Stimulated activated CD8-positive, alpha-beta memory T cell treated with anti-CD3 and anti-CD28 coated beads, Interleukin-4, amount 100 ng/mL, for 4 hours (primary cell): ENCODE measurements at places on chromosomes 7 and 10.

GRCh38 chr7:50371551-50372021, 67.1 kb downstream of the IKZF1 start:
- DNase-seq: no peak

- no peak for DNase-seq
These were observed 123.6 kb upstream of the SFMBT2 start for GRCh38 chr10:7534480-7534852.

- DNase-seq: no peak
These were observed 4.8 kb downstream of the PTF1A start for GRCh38 chr10:23196915-23197314.

DNA sequence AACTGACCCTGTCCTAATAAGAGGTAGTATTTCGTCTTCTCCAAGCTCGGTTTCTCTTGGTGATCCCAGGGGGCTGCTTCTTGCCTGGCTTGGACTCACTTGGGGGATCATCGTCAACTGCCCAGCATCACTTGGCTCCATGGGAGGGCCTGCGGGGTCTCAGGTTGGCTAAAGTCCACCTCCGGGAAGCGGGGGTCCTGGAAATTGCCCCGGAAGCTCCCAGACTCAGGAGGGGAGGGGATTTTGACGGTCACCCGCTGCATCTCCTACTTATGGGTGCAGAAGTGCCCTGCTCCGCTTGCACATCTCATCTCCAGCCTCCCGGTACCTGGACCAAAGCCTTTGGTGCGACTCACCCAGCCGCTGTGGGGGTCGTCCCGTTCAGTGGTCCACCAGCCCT, 18.7 kb downstream of the KCNK18 start:
- no peak for DNase-seq

DNA sequence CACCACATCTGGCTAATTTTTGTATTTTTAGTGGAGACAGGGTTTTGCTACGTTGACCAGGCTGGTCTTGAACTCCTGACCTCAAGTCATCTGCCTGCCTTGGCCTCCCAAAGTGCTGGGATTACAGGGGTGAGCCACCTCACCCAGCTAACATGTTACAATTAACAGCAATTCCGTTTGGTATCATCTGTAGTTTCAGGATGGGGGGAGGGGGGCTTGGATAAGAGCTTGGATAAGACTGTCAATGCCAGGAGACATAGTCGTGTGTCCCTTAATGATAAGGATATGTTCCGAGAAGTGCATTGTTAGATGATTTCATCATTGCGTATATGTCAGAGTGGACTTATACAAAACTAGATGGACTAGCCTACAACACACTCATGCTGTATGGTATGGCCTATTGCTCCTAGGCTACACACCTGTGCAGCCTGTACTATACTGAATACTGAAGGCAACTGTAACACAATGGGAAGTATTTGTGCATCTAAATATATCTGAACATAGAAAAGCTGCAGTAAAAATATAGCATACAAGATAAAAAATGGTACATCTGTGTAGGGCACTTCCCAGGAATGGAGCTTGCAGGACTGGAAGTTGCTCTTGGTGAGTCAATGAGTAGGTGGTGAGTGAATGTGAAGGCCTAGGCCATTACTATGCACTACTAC, 103.9 kb upstream of the TNS3 start:
- no peak for DNase-seq

GRCh38 chr7:72430531-72430930, 18.4 kb upstream of the CALN1 start:
- DNase-seq: no peak

- no peak for DNase-seq
These were observed 423.8 kb downstream of the ARL4A start for GRCh38 chr7:13111230-13111629.

DNA sequence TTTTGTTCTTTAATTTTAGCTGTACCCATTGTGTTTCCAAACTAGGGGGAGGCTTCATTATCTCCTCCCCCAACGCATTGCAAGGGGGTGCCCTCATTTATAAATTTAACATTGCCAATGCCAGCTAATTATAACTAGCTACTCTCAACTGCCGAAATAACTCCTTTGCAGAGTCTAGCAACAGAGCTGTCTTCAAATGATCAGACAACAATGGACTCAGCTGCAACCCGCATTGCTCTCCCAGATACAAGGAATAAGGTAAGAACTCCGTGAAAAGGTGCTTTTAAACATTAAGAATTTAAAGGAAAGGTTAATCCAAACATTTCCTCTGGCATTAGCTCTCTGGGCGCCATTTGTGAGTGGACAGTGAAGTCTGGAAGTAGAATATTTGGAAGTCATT, 116.2 kb downstream of the GFRA1 start:
- no peak for DNase-seq

DNA sequence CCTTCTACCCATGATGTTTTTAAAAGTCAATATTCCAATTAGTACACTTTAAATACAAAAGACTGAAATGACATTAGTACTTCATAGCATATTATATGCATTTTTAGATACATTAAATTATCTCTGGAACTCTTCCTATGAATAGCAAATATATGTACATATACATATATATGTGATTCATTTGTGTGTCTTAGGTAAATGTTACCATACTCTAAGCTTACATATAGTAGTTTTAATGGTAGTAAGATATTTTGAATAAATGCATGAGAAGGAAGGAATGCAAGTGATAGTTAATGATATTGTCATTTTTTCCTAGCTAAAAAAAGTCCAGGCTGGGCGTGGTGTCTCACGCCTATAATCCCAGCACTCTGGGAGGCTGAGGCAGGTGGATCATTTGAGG, 46.0 kb upstream of the CSTF2T start:
- no peak for DNase-seq

- no peak for DNase-seq
These were observed 549.9 kb upstream of the FOXK1 start for GRCh38 chr7:4132221-4132620.

- no peak for DNase-seq
These were observed 644.4 kb downstream of the KCNMA1 start for GRCh38 chr10:76993213-76993612.

DNA sequence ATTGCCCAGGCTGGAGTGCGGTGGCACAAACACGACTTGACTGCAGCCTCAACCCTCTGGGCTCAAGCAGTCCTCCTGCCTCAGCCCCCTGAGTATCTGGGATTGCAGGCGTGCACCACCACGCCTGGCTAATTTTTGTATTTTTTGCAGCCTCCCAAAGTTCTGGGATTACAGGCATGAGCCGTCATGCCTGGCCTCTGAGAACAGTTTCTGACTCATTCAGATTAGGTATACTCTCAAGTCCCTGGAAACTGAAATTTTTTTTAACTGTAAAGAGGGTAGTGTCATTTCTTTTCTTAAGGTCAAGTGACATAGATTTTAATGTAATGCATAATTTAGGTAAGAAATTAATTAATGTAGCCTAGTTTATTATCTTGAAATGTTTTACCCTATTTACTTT, 104.7 kb downstream of the SEPTIN7 start:
- DNase-seq: no peak

GRCh38 chr10:31739711-31740110, 188.9 kb downstream of the ARHGAP12 start:
- no peak for DNase-seq

DNA sequence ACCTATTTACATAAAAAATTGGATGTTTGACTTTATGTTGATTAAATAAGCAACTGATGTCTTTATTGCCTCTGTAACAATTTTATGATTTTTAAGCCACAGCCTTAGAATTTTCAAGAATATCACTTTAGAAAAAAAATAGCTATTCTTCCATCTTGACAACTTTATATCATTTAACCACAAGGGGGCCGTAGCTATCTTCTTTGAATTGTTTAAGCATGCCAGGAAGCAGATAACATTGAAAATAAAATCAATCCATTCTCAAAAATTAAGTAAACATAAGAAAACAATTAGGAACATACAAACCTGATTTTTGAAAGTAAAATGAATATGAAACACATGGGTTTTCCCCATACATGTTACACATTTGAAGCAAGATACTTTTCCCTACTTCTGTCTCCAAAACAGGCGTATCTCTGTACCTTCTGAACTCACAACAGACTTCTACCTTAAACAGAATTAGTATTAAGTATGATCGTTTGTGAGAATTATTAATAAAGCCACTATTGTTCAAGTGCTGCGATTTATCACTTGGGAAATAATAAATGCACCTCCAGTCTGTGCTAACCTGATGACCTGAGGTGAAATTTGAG, 209.0 kb downstream of the CACNA2D1 start:
- DNase-seq: no peak

DNA sequence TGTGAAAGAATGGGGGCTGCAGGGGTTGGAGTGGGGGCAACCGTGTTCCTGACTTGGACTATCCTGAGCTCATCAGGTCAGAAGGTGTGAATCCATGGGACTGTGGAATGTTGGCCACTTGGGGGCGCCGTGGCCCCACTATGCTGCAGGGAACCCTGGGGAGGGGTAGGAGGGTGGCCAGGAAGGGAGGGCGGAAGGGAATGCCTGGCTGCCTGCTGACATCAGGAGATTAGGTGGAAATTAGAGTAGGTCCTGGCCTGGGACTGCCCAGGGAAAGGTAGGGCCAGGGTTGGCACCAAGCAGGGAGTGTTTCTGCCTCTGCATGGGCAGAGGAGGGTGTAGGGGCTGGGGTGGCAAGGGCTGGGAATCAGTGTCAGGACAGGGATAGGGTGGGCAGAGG, 65.8 kb upstream of the PRSS58 start:
- DNase-seq: no peak

DNA sequence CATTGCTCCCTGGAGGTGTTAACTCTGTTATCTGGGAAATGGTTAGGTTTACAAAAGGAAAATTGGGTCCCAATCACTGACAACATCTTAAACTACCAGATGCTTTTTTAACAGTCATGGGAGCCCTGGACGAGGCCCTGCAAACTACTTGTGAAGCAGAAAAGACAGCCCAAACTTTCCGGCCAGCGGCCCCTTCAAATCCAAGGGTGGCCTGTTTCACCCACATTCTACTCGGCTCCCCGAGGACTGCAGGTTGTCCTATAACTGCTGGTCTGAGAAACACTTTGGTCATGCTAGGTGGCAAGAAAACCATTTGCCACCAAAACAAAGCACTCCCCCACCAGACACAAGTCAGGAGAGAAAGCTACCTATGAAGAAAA, 2.6 kb downstream of the TUBGCP2 start:
- DNase-seq: no peak

DNA sequence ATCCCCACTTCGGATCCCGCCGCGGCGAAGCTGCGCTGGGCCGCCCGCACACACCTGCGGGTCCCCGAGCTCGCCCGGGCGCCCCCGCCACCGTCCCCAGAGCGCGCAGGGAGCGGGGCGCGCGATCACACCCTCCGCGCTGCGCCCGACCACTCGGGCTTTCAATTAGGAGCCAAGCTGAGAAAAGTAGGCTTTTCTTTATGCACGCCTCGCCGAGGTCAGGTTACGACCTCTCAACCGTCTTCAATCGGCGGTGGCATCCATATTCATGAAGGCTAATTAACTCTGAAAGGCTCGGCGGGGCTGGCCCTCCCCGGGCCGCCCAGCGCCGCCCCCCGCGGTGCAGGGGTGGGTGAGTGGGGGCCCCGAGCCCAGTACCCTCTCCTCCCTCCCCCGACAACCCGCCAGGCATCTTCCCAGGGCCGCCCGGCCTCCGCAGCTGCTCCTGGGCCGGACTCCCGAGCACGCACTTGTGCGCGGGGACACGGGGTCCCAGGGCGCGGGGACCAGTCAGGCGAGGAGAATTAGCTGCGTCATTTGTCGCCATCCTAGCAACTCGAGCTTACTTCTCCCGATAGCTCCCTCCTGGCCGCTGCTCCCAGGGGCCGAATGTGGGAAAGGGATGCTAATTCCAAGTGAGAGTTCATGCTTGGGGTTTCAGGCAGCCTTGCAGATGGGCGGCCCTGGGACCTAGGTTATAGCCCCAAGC, 155.5 kb upstream of the LYZL2 start:
- no peak for DNase-seq

GRCh38 chr10:125375210-125375609, 214.8 kb upstream of the CTBP2 start:
- DNase-seq: no peak

DNA sequence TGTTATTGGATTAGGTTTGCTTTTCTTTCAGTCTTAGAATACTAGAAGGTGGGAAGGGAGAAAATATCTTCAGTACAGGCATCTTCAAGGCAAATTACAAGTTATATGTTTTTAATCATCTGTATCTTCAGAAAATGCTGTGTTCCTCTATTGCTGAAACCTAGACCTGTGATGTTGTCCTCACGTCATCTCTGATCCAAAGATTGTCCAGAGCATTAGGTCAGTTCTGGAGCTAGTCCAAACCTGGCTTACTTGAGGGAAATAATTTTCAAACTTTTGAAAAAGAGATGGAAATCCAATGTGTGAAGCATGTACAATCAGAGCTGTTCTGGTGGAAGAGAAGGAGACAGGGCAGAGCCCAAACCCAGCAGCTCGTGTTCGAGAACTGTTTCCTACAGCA, 217.3 kb downstream of the ZEB1 start:
- DNase-seq: no peak

GRCh38 chr10:132386419-132386831, 10.6 kb upstream of the PWWP2B start:
- DNase-seq: no peak

DNA sequence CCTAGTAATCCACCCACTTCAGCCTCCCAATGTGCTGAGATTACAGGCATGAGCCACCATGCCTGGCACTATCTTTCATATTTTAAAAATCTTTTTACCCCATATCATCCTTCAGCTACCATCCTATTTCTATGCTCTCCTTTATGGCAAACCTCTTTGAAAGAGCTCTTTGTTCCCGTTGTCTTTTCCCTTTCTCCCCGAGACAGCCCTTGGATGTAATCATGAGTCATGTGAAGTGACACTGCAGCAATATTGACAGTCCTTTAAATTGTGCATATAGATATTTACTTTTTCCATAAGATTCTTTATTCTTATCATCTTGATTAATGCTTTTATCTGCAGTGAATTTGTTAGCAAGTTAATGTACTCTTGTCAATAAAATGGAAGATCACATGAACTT, 286.6 kb downstream of the ANKRD7 start:
- DNase-seq: no peak

DNA sequence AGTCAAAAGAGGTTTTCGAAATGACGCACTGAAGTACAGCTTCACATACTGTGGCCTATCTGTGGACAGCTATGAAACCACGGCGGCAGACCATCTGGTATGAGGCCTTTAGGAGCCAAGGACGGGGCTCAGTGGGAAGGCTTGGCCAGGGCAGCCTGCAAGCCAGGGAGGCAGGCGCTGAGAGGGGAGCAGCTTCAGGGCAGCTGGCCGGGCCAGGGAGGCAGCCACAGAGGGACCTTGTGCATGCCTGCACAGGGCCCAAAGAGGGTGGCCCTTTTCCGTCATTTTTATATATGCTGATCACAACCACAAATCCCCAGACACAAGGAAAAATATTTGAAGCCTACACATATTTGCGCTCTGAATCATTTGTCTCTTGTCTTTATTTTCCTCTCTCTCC, 13.5 kb downstream of the CALD1 start:
- DNase-seq: no peak
